Right atrium auricular region (tissue), 2 donors: ENCODE measurements at places on chromosomes 11 and 22.

DNA sequence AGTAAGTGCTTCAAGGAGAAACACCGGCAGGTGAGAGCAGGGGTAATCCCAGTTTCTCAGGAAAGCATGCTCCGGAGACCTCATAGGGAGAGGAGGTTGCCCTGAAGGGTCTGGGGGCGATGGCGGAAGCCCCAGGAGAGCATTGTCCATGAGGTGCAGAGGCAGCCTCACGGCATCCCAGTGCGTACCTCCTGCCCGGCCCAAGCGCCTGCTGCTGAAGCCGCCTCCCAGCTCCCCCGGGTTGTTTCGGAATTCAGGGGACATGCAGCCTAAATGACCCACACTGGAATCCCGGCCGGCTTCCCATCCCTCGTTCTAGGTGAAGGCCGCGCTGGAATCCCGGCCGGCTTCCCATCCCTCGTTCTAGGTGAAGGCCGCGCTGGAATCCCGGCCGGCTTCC lies 2.7 kb downstream of the ZBED4 start:
- no peak for DNase-seq

DNA sequence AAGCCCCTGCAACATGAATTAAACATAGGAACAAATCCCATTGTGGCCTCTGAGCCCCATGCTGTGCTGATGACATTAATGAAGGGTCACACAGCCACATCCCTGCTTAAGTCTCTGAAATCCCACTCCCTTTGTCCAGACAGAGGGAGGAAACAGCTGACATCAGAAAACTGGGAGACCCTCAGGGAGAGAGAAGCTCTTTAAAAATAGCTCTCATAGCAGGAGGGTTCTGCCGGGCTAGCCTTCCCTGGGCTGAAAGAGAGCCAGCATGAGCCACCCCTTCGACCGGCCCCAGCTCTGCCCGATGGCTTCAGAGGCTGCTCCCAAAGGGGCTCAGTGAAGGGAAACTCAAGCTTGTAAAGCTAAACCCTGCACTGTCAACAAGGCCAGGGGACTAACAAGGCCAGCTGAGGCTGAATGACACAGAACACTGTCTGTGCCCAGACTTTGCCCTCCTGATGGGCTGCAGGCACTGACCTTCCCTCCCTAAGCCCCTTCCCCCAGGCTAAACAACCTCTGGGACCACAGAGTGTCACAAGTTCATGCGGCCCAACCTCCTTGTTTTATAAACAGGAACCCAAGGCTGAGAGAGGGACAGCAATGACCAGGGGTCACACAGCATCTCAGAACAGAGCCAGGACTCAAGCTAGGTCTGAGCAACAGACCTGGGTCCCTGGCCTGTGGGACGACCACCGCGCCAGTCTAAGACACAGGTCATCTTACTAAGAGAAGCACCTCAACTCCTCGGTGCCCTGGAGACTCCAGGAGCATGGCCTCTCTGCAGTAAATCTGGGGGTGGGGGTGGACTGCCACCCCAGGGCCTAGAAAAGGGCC lies 163.8 kb downstream of the CHST1 start:
- no peak for DNase-seq

DNA sequence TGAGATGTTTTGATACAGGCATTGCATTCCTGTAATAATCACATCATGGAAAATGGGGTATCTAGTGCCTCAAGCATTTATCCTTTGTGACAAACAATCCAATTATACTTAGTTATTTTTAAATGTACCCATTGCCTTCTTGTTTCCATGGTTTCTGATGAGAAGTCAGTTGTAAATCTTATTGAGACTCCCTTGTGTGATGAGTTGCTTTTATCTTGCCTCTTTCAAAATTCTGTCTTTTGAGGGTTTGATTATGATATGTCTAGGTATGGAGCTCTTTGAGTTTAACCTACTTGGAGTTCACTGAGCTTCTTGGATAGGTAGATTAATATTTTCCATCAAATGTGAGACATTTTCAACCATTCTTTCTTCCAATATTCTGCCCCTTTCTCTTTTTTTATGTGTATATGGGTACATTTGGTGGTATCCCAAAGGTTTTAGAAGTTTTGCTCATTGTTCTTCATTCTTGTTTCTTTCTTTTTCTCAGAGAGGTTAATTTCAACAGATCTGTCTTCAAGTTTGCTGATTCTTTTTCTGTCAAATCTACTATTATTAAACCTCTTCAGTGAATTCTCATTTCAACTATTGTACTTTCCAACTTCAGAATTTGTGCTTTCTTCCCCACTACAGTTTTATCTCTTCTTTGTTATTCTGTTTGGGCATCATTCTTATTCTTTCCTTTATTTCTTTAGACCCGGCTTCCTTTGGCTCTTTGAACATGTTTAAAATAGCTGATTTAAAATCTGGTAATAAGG lies 13.7 kb downstream of the NAGA start:
- DNase-seq = no peak

DNA sequence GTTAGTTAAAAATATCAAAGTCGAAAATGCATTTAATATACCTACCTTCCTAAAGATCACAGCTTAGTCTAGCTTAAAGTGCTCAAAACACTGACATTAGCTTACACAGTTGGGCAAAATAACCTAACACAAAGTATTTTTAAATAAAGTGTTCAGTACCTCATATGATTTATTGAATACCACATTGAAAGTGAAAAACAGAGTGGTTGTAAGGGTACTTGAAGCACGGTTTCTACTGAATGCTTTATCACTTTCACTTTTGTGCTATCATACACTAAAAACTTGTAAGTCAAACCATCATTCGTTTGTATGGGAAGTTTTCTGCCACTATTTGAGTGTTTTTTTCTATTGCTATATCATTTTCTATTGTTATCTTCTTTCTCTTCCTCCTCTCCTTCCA lies 36.6 kb downstream of the ZBTB44 start:
- no peak for DNase-seq

- no peak for DNase-seq
Measured at GRCh38 chr11:66910016-66910415, 48.2 kb downstream of the PC start.

DNA sequence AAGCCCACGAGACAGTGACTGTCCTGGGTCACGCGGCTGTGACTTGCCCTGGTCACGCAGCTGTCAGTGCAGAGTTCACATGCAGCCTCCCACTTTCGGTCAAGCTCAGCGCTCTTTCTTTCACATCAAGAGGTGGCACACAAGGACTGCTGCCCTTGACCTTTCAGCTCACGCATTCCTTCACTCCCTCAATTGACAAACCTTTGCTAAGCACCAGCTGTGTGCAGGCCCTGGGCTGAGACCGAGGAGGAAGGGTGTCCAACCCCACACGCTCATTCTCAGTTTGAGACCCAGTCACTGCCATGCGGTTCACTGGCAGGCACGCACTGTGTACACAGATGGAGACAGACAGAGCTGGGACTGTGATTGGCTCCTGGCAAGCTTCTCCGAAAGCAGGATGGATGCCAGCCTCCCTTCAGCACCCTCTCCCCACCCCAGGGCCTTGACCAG lies 70.3 kb downstream of the SCUBE1 start:
- DNase-seq = no peak

DNA sequence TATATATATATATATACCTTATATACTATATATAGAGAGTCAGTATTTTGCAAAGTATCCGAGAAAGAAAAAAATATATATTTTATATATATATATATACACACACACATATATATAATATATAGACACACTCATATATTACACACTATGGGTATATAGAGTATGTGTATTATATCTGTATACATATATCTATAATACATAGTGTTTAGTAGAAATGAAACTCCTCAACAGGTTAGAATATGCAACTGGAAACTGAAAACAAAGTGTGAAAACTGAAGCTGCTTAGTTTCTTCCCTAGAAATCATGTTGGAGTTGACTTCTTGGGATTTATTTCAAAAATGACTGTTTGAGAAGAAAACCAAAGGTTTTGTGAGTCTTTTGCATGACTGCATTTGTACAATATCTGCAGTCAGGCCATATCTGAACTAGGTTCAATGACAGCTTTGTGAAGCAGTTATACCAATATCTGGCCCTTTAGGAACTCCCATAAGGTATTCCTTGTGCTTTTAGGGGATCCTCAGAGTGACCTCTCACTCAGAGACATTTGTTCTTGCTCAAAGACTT lies 284.1 kb downstream of the CASP12 start:
- DNase-seq = no peak

DNA sequence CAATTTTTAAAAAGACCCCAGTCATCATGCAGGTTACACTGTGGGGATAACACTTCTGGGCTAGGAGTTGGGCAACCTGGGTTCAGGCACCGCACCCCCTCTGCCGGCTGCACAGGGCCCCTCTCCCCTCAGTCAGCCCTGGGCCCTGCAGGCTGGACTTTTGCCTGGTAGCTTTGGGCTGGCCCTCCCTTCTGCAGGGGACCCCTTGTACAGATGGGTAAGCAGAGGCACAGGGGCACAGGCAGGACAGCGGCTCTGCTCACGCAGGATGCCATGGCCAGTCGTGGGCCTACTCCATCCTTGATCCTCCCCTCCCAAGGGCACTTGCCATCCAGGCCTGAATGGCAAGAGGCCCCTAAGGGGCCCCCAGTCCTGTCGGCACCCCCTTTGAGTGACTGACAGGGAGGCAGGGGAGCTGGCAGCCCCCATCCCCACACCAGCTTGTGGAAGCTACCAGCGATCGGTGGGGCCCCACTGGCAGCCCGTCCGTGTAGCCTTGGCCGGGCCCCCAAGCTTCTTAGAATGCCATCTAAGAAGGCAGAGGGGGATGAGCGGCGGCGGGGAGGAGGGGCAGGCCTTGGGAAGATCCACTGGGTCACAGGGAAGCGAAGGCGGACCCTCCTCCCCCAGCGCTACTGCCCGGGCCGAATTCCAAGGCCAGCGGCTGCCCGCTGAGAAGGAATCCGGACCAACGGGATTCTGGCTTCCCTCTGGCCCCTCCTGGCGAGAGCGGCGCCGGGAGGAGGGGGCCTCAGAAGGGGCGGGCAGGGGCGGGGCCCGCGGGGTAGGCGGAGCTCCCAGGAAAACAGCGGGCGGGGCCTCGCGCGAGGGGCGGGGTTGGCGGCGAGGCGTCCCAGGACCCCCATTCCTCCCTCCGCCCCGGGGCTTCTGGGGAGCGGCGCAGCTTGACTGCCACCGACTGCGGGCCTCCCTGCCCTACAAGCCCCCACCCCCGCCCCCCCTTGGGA lies 6.8 kb upstream of the CHKA start:
- no peak for DNase-seq

DNA sequence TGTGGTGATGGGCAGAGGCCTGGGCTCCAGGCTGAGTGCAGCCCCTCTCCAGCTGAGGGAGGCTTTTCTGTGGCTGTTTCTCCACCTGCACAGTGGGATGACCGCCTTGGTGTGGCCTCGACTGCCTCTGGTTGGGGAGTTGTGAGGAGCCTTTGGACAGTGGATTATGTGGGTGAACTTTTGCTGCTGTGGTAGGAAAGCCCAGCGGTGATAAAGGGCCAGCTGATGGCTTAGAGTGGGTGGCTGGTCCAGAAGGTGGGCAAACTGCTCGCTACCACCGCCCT lies 1.4 kb upstream of the ESRRA start:
- no peak for DNase-seq

DNA sequence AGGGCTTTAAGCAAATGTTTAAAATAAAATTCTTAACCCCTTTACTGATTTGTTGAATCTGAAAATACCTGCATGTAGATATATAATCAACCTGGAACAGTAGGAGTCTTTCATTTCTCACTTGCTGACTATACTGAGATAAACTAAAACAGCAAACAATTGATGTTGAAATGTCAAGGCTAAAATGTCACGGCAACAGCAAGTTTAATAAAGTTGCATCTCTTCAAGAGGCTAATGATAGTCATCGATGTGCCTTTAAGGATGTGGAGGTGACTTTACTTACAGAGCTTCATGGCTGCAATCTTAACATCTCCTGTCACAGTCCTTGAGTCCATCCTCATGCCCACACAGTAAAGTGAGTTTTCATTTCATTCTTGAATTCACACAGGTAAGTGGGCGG lies 3.6 kb upstream of the PRRG4 start:
- no peak for DNase-seq

DNA sequence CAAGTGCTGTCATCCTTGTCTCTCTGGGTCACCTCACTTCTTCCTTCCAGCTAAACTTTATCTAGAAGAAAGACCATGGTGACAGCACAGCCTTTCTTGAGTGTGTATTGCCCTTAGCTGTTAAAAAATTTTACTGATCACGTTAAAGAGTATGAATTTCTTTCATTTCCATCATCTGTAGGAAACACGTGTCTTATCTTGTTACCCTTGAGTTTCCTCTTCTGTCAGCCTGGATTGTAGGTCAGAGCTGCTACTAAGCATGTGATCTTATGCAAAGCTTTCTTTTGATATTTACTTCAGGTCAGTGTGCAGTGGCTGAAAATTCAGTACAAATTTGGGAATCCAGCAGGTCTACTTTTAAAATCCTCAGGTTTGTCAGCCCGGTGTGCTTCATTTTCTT lies 512.2 kb upstream of the ARHGAP42 start:
- no peak for DNase-seq
